ENCODE measurements at places on chromosomes 5 and 9.

- DNase-seq, result no peak
These were observed 1.9 kb downstream of the CEL start for GRCh38 chr9:133063500-133064231.

DNA sequence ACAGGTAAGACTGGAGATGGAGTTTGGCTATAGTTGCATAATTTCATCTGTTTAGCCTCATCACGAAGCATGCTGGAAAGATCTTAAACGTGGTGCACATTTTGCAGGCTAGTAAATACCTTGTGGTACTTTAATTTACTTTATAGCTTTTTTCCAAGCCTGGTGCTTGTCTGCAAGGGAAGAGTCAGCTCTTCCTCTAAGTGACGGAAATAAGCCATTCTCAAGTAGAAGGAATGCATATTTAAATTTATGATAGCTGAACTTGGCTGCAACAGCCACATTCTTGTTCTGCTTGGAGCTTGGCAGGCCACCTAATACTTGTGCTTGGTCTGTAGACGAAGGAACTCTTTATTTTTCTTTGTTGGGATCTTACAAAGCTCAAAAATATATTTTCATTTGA lies 188.0 kb upstream of the PIK3R1 start:
- DNase-seq, result no peak

DNA sequence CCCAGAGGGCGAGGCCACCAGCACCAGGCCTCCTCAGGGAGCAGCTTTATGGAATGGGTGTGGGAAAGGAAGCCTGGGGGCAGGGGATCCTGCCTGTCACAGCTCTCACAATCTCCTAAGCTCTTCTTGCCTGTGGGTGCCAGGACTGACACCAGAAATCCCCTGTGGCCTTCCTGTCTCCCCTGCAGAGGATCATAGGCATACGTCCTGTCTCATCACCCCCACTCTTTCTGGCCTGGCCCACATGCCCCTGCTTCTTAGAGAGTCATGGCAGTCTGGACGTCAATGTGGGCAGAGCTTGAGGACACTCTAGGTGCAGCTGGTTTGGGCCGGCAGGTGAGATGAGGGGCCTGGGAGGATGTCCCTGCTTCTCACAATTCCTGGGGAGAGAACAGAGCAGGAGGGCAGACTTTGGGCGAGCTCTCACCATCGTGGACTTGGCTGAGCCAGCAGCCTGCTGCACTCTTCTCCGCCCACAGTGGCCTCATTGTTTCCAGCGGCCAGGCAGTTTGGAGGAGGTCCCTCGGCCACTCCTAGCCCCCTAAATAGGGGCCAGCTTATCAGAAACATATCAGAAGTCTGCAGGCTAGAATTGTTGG lies 67.3 kb upstream of the ZFR start:
- DNase-seq, result no peak

DNA sequence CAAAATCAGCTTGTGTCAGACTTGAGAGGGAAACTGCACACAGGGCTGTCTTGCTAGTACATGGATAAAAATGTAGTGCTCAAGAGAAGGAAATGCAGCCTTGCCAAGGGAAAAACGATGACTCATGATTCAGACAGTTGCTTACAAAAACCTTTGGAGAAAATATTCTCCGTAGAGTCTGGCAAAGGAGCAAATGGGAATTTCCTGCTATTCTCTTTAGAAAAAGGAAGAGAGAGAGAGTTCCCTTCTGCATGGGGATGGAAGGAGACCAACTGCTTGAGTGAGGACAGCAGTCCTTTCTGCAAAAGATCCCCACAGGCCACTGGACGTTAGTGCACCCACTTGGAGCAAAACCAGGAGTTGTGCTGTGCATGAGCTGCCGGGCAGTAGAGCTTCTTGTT lies 7.6 kb downstream of the IFNB1 start:
- no peak for DNase-seq

DNA sequence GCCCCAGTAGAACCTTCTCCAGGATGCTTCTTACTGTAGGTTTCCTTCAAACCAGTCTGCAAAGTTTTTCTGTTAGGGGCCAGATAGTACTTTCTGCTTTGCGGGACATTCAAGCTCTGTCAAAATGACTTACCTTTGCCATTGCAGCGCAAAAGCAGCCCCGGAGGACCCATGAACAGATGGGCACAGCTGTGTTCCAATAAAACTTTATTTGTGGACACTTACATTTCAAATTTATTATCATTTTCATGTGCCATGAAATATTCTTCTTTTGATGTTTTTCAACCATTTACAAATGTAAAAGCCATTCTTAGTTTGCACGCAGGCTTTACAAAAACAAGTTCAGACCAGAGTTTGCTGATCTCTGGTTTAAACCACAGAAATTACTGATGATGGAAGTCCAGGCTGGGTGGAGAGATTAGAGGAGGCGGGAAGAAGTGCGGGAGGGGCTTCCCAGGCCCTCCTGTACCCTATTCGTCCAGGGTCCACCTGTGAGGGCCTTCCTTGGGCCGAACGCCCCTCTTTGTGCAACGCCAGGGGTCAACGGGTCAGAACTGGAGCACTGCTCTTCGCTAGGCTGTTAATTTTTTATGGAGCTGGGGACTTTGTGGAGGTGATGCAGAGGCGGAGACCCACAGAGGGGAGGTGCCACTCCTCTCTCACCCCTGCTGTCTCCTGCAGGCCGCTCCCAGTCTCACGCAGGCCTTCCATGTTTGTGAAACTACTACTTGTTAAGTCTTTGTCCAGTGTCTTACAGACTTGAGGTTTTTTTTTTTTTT lies 7.6 kb upstream of the ASS1 start:
- DNase-seq, result no peak

DNA sequence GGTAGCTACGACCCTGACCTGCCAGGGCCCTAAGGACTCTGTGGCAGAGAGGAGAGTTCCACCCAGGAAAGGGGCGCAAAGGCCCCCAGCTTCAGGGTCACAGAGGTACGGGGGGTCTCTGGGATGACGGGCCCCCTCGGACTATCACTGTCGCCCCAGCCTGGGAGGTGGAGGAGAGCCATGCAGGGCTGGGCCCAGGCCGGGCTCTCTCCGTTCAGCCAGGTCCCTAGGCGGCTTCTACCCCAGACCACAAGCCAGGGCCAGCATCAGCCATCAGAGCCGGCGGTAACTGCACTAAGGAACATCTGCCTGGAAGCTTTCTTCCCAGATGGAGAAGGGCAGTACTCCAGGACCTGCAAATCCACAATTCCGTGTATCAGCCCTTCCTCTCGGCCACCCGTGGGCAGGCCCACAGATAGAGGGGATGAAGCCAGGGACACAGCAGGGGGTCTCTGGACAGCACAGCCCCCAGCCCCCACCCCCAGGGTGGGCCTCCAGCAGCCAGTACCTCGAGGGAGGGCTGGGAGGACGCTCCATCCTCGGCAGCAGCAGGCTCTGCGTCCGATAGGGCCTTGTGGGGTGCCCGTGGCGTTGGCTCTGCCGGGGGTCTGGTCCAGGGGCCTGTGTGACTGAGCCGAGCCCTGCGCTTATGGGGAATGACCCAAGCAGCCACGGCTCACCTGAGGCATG lies 38.4 kb downstream of the NACC2 start:
- no peak for DNase-seq

GRCh38 chr9:137235424-137236237 lies 4.9 kb downstream of the SLC34A3 start:
- DNase-seq, result no peak

Data from CD8-positive, alpha-beta memory T cell (primary cell).